ENCODE measurements at places on chromosomes 3 and 15.

DNA sequence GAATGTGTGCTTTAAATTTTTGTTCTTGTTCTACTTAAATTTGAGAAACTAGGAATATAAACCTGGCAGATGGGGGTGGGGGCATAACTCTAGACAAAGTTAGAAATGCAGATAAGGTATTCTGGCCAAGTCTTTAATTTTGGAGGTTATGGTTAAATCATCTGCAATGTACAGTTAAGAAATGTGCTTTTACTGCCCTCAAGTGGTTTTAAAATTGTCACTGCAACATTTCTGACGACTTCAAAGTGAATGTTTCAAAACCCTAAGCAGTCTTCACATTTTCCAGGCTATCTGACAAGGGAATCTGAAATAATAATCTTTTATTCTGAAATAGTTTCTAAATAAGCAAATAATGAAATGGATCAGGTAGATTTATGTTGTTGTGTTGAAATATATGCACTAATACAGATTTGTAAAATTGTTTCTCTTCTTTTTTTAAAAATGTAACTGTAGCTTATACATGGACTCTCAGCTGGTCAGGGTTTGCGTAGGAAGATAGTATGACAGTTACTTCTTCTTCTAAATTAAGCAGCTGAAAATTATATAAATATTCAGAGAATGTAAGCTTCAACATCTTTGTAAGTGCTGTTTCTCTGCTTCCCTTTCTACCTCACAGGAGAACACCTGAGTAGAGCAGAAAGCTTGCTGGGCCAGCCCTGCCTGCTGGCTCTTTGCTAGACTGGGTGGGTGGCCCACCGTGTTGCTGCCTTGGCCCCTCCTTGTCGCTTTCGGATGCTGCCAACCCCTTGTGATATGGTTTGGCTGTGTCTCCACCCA, 45.0 kb downstream of the SUCNR1 start:
- no peak for DNase-seq

GRCh38 chr15:82036461-82036860, 9.4 kb downstream of the MEX3B start:
- no peak for DNase-seq

GRCh38 chr3:171321559-171322360, 138.4 kb downstream of the TNIK start:
- DNase-seq = no peak

DNA sequence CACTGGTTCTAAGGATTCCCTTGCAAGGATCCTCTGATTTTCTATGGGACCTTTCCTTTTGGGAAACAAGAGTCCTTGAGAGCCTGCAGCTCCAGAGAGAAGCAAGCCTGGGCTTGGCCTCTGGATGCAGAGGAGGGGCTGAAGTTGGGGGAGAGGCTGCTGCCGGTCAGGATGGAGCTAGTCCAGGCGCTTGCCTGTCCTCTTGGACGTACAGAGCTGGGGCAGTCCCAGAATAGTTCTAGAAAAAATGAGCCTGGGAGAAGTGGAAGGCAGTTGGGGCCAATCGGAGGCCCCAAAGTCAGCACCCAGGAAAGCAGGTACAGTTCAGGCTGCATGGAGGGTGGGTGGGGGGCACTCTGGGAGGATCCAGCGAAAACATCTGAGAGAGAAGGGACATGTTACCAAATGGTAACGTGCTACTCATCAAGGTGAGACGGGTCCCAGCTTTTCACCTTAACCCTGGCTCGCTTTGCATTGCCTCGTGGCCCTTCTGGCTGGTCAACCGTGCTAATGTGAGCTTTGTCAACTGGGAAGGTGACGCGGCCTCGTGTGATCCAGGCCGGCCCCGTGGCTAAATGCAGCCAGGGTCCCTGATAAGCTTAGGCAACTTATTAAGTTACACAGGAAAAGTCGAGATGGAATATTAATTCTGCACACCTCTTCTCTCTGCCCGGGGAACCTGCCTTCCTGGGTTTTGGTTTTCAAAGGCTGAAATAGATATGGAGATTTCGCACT, 38.7 kb upstream of the MAGEF1 start:
- no peak for DNase-seq

GRCh38 chr15:53196242-53196641, 406.1 kb upstream of the ONECUT1 start:
- no peak for DNase-seq

DNA sequence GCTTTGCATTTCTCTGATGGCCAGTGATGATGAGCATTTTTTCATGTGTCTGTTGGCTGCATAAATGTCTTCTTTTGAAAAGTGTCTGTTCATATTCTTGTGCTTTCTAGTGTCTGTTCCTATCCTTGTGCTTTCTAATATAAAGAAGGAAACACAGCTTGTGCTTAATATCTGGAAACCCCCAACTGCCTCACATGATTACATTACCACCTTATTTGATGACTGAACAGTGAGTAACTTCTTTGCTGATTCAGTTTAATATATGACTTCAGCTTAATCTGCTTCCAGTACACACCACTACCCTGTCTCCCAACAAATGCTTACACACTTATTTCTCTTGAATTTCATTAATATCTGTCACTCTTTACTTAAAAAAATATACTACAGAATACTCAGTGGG, 835.1 kb downstream of the EDEM1 start:
- DNase-seq = no peak

- DNase-seq = no peak
Observed at GRCh38 chr3:24047513-24047912, 102.4 kb downstream of the NR1D2 start.

DNA sequence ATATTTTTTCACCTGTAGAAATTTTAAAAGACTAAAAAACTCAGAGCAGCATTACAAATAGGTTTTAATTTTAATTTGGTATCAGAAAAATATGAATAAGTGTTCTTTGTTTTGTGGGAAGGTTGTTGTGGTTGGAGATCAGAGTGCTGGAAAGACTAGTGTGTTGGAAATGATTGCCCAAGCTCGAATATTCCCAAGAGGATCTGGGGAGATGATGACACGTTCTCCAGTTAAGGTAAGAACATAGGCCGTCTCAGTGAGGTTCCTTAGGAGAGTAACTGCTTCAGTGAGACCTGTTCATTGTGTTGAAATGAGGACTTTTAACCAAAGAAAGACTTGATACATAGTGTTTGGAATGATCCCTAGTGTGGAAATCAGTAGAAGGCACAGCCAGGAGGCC, 44.8 kb downstream of the OPA1 start:
- DNase-seq = no peak
